ENCODE measurements at places on chromosomes 11 and 22. TPM values are rescaled to one million over a fixed set of nuclear protein-coding genes. Genes with fewer than 3 reads are reported as not detected.

Gene LDHAL6A
- total RNA-seq = not detected

Gene OR52E8
- total RNA-seq = not detected

Gene GALNT18
- total RNA-seq = 19.9 TPM

Gene CADM1
- 0.79 TPM for total RNA-seq
